ENCODE measurements at places on chromosomes 16 and 17.

- no peak for DNase-seq
These were observed 436 bp upstream of the BRIP1 start for GRCh38 chr17:61863801-61864126.

GRCh38 chr16:598823-599739 is 9.2 kb downstream of the RAB40C start:
- no peak for DNase-seq

- no peak for DNase-seq
These were observed 99.1 kb downstream of the ADAMTS18 start for GRCh38 chr16:77335652-77336234.

- no peak for DNase-seq
These were observed 76.3 kb downstream of the JPH3 start for GRCh38 chr16:87678618-87679017.

DNA sequence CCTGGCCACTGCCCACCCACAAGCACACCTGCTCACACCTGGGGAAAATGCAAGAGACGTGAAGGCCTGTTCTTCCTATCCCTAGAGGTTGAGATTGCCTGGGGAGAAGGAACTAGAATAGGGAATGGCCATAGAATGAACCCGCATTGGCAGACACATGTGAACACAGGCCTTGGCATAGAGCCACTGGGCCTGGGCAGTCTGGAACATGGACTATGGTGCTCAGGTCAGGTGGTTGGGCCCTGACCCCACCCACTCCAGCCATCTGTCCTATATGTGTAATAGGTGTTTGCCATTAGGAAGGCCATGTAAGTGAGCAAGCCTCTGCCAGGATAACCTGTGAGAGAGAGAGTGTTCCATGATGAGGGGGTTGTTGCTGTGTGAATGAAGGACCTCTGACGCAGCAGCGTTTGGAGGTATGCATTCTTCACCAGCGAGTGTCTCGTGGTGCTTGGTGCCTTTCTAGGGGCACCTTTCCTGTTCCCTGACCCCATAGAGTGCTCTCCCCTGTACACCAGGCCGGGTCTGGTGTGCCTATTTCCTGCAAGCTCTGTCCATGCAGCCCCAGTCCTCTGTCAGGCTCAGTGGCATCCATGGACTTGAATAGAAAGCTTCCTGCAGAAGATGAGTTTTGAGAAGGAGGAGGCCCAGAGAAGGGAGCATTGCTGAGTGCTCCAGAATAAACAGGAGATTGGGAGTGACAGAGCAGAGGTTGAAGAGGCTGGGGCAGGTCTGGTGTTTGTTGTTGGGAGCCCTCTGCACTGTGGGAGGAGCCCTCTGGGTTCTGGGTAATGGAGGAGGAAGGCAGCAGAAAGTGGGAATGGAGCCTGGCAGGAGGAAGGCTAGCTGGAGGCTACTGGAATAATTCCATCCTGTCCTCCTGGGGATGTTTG is 15.6 kb downstream of the CTRL start:
- DNase-seq: no peak

DNA sequence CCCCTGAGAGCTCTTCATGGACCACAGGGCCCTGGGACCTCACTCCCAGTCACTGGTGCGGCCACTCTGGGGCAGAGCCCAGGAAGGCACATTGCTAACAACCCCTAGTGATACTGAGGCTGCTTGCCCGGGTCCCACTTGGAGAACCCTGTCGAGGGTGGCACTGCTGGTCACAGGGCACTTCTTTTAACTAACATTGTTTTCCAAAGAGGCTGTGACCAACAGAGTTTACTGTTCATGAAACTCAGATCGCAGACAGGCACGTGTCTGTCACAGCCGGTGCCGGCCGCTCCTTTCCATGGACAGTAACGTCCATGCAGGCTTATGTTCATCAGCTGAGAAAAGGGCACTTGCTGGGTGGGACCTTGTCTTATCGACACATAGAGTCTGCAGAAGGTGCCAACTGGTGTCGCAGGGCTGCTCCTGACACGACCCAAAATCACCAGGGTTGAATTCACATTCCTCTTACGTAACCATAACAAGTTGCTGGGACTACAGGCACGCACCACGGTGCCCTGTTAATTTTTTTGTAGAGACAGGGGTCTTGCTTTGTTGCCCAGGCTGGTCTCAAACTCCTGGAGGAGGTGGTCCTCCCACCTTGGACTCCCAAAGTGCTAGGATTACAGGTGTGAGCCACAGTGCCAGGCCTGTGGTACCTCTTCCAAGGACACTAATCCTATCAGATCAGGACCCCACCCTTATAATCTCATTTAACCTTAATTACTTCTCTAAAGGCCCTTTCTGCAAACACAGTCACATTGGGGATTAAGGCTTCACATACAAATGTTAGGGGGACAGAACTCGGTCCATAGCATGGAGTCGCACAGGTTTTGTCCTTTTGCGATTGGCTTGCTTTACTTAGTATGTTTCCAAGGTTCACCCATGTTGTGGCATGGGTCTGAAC is 1.2 kb upstream of the ZC3H18 start:
- no peak for DNase-seq

- DNase-seq: peak; percentile 30
These were observed 773 bp downstream of the BLTP2 start for GRCh38 chr17:28643983-28644786.

- DNase-seq: no peak
These were observed 50.9 kb downstream of the CDH11 start for GRCh38 chr16:65070831-65071432.

All from CD4-positive, alpha-beta T cell treated with Interleukin-10 for 1 hour (primary cell).